ENCODE measurements at places on chromosomes 3 and 15. TPM values are rescaled to one million over a fixed set of nuclear protein-coding genes. Genes with fewer than 3 reads are reported as not detected.

The GP5 gene
- 0.36 TPM for total RNA-seq

The PPM1L gene
- total RNA-seq: 4.3 TPM

- DNase-seq: no peak
- no peaks in the 10 kb centered on the region for H3K36me3 ChIP-seq
- H3K4me1 ChIP-seq: no peaks in the 10 kb centered on the region
- no peak overlapping the region for H3K4me3 ChIP-seq
- H3K27me3 ChIP-seq: peaks cover 3% of the 10 kb centered on the region
Observed at GRCh38 chr3:127112796-127113570, 79.9 kb upstream of the PRR23E start.

- no peak for DNase-seq
- H3K4me1 ChIP-seq: peaks cover 17% of the 10 kb centered on the region
- no peaks in the 10 kb centered on the region for H3K36me3 ChIP-seq
- H3K4me3 ChIP-seq: no peak overlapping the region
Observed at GRCh38 chr3:185939721-185940120, 1.9 kb upstream of the TRA2B start.

DNA sequence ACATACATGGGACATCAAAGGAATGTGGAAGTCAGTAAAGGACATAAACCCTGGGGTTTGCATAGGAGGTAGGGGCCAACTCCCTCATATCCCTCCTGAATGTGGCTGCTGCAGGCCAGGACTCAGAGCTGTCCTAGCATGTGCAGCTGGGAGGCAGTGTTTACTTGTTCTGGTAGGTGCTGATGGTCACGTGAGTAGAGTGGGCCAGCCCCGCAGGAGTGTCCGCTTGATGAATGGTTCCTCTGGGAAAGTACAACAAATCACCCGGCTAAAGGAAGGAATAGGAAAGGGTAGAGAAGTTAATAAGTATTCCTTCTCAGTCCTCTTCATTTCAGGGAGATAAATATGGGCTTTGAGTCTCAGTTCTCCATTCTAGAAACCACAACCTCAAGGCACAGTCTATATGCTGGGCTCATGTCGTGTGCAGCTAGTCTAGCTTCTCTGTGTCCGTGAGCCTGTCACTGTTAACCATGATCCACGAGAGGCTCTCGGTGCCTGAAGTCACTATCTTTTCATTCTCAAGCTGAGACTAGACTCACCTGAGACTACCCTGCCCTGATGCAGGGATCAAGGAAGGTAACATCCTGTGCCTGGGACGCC lies 17.9 kb downstream of the RIOX2 start:
- H3K27ac ChIP-seq: no peak overlapping the region
- H3K4me3 ChIP-seq: no peak overlapping the region
- H3K4me1 ChIP-seq: peaks cover 30% of the 10 kb centered on the region
- no peak for DNase-seq

GRCh38 chr3:126621627-126622345 lies 33.1 kb downstream of the TXNRD3 start:
- no peak for DNase-seq
- no peaks in the 10 kb centered on the region for H3K27me3 ChIP-seq
- H3K4me3 ChIP-seq: peak overlapping the region; percentile 2
- H3K27ac ChIP-seq: peak overlapping the region; percentile 49
- H3K36me3 ChIP-seq: peaks cover 4% of the 10 kb centered on the region

DNA sequence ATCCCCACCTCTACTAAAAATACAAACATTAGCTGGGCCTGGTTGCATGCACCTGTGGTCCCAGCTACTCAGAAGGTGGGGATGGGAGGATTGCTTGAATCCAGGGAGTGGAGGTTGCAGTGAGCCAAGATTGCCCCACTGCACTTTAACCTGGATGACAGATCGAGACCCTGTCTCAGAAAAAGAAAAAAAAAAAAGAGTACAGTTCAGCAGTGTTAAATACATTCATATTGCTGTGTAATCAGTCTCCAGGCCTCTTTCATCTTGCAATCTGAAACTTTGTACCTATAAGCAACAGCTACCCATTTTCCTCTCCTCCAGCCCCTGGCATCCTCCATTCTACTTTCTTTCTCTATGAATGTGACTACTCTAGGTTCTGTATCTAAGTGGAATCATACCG lies 61.2 kb downstream of the LPP start:
- H3K4me3 ChIP-seq: no peak overlapping the region
- H3K27me3 ChIP-seq: no peaks in the 10 kb centered on the region
- no peak for DNase-seq
- no peak overlapping the region for H3K27ac ChIP-seq
